ENCODE measurements at places on chromosomes 3 and 15.

DNA sequence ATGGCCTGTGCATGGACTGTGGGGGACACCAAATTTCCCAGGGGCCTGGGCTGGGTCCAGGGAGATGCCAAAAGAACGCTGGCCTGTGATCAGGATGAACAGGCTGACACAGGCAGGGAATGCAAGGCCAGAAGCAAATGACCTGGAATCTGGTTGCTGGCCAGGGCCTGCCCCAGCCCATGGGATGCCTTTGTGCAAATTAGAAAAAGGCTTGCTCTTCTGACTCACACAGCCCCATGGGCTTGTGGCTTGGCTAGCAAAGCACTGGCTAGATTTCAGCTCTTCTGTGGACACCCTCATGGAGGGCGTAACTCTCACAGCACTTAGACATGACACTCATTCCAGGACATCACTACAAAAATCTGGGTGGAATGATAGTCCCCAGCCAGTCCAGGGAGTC lies 356.0 kb downstream of the SHQ1 start:
- DNase-seq, result no peak

DNA sequence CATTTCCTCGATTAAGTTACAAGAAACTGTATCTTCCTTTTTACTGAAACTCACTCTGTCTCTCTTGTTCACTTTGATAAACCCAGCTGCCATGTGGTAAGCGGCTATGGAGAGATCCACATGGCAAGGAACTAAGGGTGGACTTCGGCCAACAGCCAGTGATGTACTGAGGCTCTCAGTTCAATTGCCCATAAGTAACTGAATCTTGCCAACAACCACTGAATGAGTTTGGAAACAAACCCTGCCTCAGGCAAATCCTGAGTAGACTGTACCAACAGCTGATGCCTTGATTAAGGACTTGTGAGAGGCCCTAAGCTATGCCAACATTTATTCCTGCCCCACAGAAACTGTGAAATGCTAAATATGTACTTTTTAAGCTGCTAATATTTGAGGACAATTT lies 433.5 kb downstream of the PLOD2 start:
- DNase-seq, result no peak

- DNase-seq, result no peak
Measured at GRCh38 chr3:16897254-16897926, 12.6 kb downstream of the PLCL2 start.

DNA sequence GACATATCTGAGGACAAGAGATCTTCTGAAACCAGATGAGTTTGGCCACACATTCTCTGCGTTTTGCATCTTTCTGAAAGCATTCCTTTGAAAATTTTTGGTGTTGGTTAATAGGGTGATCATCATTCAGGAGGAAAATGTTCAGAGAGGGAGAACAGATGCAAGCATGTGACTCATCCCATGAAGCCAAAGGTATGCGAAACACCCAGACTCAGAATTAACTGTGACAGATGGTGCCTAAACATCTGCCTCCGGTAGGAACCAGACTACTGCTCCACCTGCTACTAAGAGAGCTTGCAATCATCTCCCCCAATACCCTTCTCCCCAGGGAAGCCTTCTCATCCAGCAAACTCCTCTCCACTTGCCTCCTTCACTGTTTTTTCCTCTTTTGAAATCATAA lies 46.2 kb downstream of the TRIM69 start:
- no peak for DNase-seq

DNA sequence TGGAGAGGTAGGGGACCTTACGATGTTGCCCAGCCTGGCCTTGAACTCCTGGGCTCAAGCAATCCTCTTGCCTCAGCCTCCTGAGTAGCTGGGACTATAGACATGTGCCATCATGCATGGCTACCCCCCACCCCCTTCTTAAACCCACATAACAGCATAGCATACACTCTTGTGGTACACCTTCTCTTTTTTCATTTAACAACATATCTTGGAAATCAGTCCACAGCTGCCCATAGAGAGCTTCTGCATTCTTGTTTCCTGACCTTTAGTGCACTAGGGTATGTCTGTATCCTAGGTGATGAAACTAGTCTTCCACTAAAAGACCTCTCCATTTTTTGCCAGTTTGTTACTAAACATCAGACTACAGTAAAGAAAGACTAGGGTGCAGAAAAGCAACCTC lies 33.0 kb downstream of the SLC28A1 start:
- peak; percentile 2 for DNase-seq

GRCh38 chr3:137692803-137693431 lies 71.2 kb upstream of the SOX14 start:
- no peak for DNase-seq

- DNase-seq, result no peak
Measured at GRCh38 chr3:37653466-37653865, 208.2 kb upstream of the CTDSPL start.

DNA sequence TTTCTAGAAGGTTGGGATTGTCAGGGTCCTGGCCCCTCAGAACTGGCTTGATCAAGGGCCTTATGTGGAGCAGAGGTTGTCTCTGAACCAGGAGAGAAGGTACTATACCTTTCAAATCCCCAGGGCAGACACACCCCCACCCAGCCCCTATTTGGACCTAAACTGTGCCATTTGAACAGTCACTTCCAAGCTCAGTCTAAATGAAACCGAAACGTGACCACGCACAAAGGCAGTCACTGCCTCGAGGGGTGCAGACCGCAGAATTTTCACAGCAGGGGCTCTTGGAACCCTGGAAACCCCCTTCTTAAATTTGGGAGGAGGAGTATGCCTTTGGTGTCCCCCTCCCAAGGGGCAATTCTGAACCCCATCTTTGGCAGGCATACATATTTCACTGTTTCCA lies 53.7 kb downstream of the GRIP2 start:
- no peak for DNase-seq

Measured in MV-4-11 (cell line).